Transverse colon (tissue), 4 donors: ENCODE measurements at places on chromosomes 6 and 20. TPM values are rescaled to one million over a fixed set of nuclear protein-coding genes. Genes with fewer than 3 reads are reported as not detected.

GRCh38 chr20:10508468-10509251 is 73.6 kb downstream of the SLX4IP start:
- DNase-seq: no peak
- H3K27ac ChIP-seq: peak overlapping the region; percentile 43
- H3K36me3 ChIP-seq: no peaks in the 10 kb centered on the region
- H3K4me1 ChIP-seq: peaks cover 39% of the 10 kb centered on the region
- no peaks in the 10 kb centered on the region for H3K27me3 ChIP-seq
- no peak overlapping the region for H3K4me3 ChIP-seq

GRCh38 chr6:67391955-67392354 is 1243.1 kb upstream of the ADGRB3 start:
- no peak for DNase-seq
- no peaks in the 10 kb centered on the region for H3K4me1 ChIP-seq
- H3K27ac ChIP-seq: no peak overlapping the region

Gene CNPY3
- 21.0 TPM for total RNA-seq

- H3K36me3 ChIP-seq: no peaks in the 10 kb centered on the region
- no peaks in the 10 kb centered on the region for H3K4me1 ChIP-seq
- H3K4me3 ChIP-seq: no peak overlapping the region
- DNase-seq: no peak
- H3K27ac ChIP-seq: no peak overlapping the region
- no peaks in the 10 kb centered on the region for H3K27me3 ChIP-seq
Observed at GRCh38 chr6:110625883-110626282, 149.5 kb upstream of the SLC22A16 start.

- DNase-seq: no peak
- no peak overlapping the region for H3K4me3 ChIP-seq
- no peaks in the 10 kb centered on the region for H3K36me3 ChIP-seq
- peaks cover 63% of the 10 kb centered on the region for H3K27me3 ChIP-seq
Observed at GRCh38 chr20:25072226-25072811, 9.6 kb downstream of the VSX1 start.

DNA sequence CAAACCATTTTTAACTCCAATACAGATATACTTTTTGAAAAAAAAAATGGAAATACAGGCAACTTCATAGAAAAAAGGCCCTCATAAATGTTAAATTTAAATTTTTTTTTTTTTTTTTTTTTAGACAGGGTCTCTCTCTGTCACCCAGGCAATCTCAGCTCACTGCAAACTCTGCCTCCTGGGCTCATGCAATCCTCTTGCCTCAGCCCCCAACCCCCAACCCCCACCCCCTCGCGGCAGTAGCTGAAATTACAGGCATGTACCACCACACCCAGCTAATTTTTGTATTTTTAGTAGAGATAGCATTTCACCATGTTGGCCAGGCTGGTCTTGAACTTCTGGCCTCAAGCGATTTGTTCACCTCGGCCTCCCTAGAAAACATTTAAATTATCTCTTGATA is 12.8 kb upstream of the ULBP3 start:
- peaks cover 4% of the 10 kb centered on the region for H3K27me3 ChIP-seq
- no peak overlapping the region for H3K4me3 ChIP-seq
- no peaks in the 10 kb centered on the region for H3K4me1 ChIP-seq
- H3K27ac ChIP-seq: no peak overlapping the region
- no peaks in the 10 kb centered on the region for H3K36me3 ChIP-seq

Gene OR2J3
- total RNA-seq: not detected

- no peak for DNase-seq
- peaks cover 47% of the 10 kb centered on the region for H3K4me1 ChIP-seq
- peak overlapping the region; percentile 89 for H3K27ac ChIP-seq
- peaks cover 88% of the 10 kb centered on the region for H3K27me3 ChIP-seq
Observed at GRCh38 chr20:40687384-40688128, 1.5 kb downstream of the MAFB start.

DNA sequence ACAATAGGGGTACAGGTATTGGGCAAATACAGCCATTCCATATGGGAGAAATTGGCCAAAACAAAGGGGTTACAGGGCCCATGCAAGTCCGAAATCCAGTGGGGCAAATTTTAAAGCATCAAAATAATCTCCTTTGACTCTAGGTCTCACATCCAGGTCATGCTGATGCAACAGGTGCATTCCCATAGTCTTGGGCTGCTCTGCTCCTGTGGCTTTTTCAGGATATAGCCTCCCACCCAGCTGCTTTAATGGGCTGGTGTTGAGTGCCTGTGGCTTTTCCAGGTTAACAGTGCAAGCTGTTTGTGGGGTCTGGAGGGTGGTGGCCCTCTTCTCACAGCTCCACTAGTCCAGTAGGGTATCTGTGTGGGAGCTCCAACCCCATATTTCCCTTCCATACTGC is 607.1 kb downstream of the MEI4 start:
- H3K4me3 ChIP-seq: no peak overlapping the region
- no peaks in the 10 kb centered on the region for H3K27me3 ChIP-seq
- no peak for DNase-seq
- H3K36me3 ChIP-seq: no peaks in the 10 kb centered on the region
- no peaks in the 10 kb centered on the region for H3K4me1 ChIP-seq

DNA sequence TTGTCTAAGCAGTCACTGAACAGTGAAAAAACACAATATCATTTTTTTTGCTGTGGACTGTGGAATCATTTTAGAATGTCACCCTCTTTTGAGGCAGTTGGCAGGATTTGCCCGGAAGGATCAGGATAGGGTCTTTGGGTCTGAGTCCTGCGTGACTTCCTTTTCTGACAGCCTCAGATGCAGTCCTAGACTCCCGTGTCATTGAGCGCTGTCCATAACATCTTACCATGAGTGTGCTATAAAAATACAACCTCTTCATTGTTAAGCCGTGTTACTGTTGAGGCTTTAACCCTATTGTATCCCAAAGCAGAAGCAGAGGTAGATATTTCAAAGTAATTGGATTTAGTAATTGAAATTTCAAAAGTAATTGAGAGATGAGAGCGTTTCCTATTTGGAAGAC is 30.6 kb downstream of the ARID1B start:
- no peaks in the 10 kb centered on the region for H3K27me3 ChIP-seq
- H3K4me3 ChIP-seq: no peak overlapping the region
- H3K36me3 ChIP-seq: no peaks in the 10 kb centered on the region
- DNase-seq: no peak

GRCh38 chr20:61659994-61660346 is 405.7 kb downstream of the TAF4 start:
- H3K27me3 ChIP-seq: no peaks in the 10 kb centered on the region
- no peak for DNase-seq
- no peaks in the 10 kb centered on the region for H3K36me3 ChIP-seq
- no peak overlapping the region for H3K4me3 ChIP-seq
- no peak overlapping the region for H3K27ac ChIP-seq

Gene PRIM2
- 14.9 TPM for total RNA-seq

GRCh38 chr20:8757146-8757545 is 311.7 kb upstream of the PLCB4 start:
- H3K4me3 ChIP-seq: no peak overlapping the region
- no peak for DNase-seq
- no peaks in the 10 kb centered on the region for H3K36me3 ChIP-seq
- peak overlapping the region; percentile 2 for H3K27ac ChIP-seq

Gene RAB44
- 0.60 TPM for total RNA-seq

DNA sequence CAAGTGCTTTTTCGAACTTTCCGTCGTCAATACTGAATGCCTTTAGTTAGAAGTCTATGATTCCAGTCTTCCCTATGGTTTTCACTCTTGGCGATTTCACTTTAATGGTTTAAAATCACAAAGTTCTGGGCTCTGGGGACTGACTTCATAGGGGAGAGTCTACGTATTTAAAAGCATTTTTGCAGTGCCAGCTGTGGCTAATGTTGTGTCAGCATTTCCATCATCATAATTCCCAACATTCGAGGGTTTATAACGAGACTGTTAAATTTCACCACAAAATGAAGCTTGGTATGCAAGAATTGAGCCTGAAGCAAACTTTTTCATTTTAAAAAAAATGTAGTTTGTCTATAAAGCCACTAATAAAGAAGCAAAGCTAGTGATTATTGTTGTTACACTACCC is 242.7 kb downstream of the SOX4 start:
- H3K4me3 ChIP-seq: no peak overlapping the region
- no peaks in the 10 kb centered on the region for H3K36me3 ChIP-seq
- H3K4me1 ChIP-seq: no peaks in the 10 kb centered on the region
- no peak for DNase-seq
